ENCODE measurements at places on chromosomes 2 and 18.
A peak's percentile ranks its signal among the peaks of the same experiment; 100 is the strongest.

DNA sequence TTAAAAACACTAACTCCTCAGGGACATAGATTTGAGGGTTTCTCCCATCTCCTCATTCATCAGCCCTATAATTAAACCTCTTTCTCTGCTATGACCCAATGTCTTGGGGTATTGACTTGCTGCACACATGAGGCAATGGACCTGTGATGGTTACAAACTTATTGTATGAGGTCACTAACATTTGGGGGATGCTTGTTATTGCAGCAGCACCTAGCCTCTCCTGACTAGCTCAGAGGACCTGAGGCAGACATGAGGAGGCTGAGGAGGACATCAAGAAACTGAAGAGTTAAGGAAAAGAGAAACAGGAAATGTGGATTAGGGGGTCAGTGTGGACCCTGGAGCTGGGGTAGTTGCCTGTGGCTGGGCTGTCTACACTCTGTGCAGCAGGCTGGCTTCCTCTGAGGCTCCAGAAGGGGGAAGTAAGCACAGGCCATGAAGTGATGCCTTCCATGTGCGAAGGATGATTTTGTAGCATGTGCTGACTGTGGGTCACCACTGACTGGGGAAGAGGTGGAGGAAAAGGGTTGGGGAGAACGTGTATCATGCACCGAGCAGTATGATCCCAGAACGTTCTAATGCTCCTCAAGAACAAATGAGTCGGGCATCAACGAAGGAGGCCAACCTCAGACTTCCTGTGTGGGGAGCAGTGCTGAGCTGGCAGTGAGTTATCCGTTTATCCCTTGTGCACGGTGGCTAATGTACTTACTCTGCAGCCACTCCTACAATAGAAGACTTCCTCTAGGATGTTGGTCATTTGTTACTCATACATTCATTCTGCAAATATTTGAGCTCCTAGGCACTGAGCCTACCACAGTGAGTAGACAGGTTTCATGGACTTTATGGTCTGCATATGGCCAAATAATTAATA lies 42.1 kb upstream of the RFX8 start:
- peak; percentile 86 for DNase-seq

DNA sequence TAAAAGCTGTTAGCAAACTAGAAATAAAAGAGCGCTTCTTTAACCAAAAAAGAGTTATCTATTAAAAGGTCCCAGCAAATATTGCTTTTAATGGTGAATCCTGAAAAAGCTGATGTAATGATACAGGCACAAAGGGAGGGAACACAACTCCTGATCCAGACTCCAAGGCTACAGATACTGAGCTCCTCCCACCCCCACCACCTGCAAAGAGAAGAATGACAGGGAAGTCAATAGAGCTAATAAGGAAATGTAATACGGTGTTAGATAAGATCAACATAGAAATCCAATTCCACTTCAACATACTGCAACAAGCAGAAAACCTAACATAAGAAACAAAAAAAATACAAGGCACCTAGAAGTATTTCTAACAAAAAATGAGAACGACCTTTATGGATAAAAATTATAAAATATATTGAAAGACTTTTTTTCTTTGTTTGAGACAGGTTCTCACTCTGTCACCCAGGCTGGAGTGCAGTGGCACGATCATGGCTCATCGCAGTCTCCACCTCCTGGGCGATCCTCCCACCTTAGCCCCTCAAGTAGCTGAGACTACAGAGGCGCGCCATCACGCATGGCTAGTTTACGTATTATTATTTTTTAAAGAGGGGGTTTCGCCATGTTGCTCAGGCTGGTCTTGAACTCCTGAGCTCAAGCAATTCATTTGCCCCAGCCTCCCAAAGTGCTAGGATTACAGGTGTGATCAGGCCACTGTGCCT lies 192.2 kb downstream of the HDAC4 start:
- no peak for DNase-seq

GRCh38 chr2:19649142-19649541 lies 252.6 kb downstream of the TTC32 start:
- peak; percentile 70 for DNase-seq

DNA sequence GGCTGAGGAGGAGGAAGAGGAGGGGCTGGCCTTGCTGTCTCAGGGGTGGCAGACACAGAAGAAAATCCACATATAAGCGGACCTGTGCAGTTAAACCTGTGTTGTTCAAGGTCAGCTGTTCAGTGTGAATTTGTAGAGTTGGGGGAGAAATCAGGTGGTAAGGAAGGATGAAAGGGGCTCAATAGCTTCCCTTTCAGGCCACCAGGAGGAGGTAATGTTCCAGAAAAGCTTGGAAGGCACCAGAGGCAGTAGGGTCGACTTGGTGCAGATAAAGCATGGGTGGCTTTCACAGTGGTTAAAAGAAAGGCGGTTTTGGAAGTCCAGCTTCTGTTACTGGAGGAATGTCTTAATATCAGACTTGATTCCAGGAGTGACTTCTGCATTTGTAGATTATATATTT lies 167.4 kb downstream of the THSD7B start:
- DNase-seq: peak; percentile 19

All from fibroblast of skin of scalp (primary cell).